Colonic mucosa (tissue), 4 donors: ENCODE measurements at places on chromosomes 2 and 18. TPM values are rescaled to one million over a fixed set of nuclear protein-coding genes. Genes with fewer than 3 reads are reported as not detected.

DNA sequence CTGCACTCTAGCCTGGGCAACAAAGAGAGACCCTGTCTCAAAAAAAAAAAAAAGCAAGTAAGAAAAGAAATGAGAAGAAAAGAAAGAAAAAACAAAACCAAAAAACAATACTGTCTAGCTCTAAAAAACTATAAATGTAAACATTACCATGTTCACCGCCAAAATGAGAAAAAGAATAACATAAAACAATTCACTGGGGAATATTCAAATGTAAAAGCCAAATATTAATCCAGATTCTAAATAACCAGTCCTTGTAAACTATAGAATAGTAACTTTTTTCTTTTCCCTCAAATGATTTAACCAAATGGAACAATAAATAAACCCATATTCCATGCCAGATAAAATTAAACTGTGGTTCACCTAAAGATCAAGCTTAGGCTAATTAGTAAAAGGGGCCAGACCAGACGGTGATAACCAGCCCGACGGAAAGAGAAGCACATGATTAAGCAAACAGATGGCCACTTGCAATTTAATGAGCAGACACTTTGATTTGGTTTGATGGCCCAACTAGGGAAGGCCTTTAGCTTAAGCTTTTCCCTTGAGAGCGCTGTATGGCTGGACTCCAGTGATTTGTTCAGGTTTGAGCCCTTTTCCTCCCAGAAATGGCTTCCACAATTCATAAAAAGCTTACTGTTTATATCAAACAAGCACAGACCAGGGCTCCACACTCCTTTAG lies 39.4 kb upstream of the ZNF397 start:
- DNase-seq, result no peak

DNA sequence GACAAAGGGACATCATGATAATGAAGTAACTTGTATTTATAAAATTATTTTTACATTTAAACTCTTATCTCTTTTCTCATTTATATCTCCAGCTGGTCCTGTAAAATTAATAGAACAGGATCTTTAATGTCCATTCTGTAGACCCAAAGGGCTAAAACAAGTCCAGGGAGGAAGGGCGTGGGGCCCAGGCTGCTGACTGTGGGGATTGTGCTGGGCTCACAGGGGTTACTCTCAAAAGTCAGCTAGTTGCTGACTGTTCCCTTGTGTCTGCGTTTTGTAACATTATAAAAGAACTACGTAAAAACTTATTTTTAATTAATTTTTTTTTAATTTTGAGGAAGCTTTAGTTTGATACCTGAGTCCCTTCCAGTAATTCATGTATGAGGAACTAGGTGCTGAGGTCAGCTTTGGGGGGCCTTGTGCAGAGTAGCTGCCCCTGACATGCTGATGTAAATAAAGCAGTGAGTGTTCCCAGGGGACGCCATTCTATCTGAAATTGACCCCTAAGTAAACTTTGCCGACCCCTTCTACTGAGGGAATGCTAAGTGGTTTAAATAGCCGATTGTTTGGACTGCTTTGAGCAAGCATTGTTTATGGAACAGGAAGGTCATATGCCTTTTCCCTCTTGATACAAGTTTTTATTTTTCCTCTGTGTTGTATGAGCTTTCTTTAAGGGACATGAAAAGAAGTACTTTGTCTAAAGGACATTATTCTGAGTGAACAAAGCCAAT lies 56.4 kb downstream of the MERTK start:
- DNase-seq, result no peak

COLEC11 gene
- 0.80 TPM for total RNA-seq

FKBP1B gene
- total RNA-seq, result 11.8 TPM

DNA sequence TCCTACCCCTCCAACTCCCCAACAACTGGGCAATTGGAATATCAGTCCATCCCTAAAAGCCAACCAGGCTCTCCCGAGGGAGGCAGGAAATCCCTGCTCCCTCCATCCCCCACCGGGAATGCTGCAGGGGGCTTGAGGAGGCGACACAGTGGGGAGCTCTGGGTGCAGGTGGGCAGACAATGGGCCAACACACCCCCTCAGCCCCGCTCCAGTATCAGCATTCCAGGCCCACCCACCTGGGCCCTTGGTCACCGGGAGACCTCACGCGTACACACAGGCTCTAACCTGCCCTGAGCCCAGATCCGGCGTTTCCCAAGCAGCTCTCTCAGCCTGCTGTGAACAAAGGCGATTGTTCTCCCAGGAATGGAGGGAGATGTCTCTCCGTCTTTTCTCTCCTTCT lies 37.6 kb upstream of the FZD7 start:
- no peak for DNase-seq

OR6B2 gene
- not detected for total RNA-seq
